ENCODE measurements at places on chromosomes 3 and 15.

- DNase-seq, result no peak
Observed at GRCh38 chr3:12496453-12496761, 12.1 kb downstream of the TSEN2 start.

DNA sequence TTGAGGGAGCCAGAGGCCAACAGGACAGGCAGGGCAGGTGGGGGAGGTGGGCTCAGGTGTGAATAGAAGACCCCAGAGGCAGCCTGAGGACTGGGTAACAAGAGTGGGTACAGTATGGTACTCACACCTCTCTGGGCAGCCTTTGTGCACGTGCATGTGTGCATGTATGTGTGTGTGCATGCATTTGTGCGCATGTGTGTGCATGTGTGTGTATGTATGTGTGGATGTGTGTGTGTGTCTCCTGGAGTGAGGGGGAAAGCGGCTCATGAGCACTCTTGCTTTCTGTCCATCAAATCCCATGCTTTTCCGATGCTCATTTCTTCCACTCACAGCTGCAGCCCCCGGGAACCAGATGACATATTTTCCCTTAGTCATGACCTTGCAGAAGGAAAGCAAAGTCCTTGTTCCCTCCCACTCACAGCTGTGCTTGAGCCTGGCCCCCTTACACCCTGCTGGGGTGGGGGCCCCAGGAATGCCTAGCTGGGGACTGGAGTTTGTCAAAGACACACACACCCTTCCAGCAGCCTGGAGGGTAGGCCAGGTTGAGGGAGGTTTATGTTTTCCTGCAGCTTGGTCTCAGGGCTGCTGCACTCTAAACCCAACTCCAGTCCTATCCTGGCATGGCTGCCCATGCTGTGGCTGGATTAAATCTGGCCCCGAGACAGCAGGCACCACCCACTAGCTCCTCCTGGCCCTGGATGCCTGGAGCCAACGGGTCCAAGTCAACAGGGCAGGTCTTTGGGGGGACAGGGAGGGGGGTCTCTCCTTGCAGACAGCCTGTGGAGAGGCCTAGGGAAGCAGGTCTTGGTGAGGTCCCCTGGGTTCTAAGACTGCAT is 22.5 kb downstream of the CCDC33 start:
- no peak for DNase-seq

DNA sequence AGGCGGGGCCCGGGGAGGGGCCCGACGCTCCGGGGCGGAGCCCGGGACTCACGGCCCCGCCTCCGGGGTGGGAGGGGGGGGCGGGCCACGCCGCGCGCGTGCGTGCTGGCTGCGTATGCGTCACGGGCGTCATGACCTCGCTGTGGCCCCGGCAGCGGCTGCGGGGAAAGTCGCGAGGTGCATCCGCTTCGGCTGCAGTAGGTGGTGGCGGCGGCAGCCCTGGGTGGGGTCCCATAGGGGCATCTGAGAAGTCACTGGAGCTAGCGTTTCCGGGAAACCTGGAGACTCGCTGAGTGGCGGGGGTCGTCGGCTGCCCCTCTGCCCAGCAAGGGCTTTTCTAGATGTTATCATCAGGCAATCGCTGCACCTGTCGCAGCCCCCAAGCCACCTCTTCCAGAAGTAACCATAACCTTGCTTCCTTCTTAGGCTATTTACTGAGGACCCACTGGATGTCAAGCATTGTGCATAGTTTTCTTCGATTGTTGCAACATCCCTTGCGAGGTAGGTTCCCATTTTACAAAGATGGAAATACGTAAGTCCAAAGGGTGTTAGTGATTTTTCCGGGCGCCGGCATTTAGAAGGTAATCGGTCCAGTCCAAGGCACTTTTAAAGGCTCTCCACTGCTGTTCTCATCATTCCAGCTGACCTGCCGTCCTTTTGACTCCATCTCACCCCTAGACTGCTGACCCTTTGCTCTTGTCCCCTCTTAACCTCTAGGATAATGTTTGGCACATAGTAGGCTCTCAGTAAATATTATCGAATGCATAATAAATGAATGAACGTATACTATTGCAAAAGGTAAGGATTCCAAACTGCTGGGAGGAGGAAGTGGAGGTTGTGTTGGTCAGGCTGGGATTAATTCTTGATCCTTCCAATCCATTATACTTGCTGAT is at the start of gene GDPGP1:
Gene GDPGP1, plus strand, starts transcription at position 114 of the 893 bp plus-strand sequence. CDS start 6,700 bp downstream, outside the sequence.
- DNase-seq, result no peak

GRCh38 chr3:4011166-4011565 is 211.9 kb downstream of the LRRN1 start:
- no peak for DNase-seq

GRCh38 chr3:121545049-121545573 is 677 bp downstream of the POLQ start:
- no peak for DNase-seq

- no peak for DNase-seq
Observed at GRCh38 chr3:129358772-129359371, 69.6 kb downstream of the EFCAB12 start.

GRCh38 chr3:109685084-109686079 is 348.0 kb upstream of the DPPA4 start:
- no peak for DNase-seq

DNA sequence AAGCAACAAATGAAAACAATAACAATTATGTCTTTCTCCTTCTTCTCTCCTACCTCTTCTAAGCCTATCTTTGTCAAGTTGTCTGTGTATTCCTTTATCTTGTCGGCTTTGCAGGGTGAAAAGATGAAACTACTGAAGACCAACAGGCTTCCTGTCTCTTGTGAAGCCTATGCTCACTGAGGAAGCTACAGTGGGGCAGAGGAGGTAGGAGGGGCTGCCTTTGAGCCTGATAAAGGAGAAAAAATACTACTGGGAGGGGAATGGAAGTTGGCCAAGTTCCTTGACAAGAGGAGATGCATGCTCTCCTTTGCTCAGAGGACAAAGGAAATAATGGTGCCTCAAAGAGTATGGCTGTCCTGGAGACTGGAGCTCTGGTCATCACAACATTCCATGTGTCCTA is 92.0 kb downstream of the IGSF11 start:
- DNase-seq, result no peak

DNA sequence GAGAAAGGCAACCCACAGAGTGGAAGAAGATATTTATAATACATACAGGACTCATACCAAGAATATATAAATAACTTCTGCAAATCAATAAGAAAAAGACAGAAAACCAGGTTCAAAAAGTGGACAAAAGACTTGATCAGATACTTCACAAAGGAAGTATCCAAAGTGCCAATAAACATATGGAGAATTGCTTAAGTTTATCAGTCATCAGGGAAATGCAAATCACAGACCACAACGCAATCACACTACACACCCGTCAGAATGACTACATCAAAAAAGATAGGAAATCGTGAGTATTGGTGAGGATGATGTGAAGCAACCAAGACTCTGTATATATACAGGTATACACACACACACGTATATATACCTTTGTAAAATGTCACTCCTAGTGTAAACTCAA is 180.6 kb downstream of the FAM43A start:
- no peak for DNase-seq

- DNase-seq, result no peak
Observed at GRCh38 chr15:47678040-47678439, 39.3 kb upstream of the SEMA6D start.

- no peak for DNase-seq
Observed at GRCh38 chr3:177318559-177318958, 121.3 kb upstream of the TBL1XR1 start.

- DNase-seq, result no peak
Observed at GRCh38 chr3:128201158-128201755, 48.0 kb downstream of the EEFSEC start.

DNA sequence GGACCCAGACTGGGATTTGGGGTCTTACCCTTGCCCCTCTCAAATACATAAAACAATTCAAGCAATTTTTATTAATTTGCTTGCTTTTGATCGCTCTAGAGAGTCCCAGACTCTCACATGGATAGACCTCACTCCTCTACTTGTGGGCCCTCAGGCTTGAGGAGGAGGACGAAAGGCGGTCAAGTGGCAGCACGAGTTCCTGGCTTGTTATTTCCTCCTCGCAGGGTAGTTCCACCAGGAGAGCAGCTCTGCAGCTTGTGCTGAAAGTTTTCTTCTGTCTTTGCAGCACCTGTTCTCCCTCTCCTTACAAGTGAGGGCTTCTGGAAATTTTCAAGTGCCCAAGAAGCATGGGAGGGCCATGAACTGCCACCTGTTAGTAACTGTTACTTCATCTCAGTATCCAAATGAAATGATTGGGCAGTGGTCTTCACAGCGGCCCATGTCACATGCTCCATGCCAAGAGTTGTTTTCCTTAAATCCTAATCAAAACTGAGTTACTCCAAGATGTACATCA is 22.7 kb downstream of the ABI3BP start:
- no peak for DNase-seq

GRCh38 chr3:39267631-39268548 is 11.9 kb downstream of the CX3CR1 start:
- DNase-seq, result peak; percentile 81

DNA sequence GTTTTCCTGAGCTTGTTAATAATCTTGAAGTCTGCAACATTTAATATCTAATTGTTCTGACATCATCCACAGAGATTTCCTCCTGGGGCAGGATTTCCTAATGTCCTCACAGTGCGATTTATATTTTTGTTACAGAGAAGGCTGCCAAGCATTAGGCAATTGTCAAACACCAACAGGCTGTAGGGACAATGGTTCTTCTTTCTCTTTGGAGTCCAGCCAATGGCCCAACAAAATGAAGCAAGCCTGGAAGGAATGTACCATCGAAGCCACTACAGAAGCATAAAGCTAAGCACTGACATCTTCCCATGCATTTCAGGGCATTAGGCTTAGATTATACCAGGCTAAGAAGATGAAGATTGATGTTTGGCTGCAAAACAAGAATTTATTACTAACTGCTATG is 173.0 kb upstream of the FRMD4B start:
- no peak for DNase-seq

DNA sequence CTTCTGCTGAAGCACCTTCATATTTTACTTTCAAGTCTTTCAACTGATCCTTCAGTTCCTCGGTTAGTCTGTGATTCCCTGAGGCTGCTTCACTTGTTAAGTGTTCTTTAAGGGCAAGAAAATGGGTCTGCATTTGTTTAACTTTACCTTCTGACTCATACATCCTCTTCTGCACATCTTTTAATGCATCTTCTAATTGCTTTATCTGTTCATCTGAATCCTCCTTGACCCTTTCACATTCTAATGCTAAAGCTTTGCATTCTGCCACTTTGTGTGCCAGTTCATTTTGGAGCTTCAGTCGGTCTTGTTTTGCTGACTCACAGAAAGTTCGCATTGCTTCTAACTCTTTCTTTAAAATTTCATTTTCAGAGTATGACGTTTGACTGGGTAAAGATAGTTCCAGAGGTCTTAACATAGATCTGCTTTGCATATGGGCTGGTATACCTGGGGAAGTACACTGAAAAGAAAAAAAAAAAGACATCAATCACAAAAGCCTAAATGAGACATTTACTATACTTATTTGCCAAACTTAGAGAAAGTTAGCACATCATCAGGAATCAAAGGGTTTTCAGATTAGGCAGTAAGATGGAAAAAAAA is 94.3 kb downstream of the UACA start:
- no peak for DNase-seq

- DNase-seq, result no peak
Observed at GRCh38 chr15:74824976-74825375, 1.5 kb upstream of the CPLX3 start.

DNA sequence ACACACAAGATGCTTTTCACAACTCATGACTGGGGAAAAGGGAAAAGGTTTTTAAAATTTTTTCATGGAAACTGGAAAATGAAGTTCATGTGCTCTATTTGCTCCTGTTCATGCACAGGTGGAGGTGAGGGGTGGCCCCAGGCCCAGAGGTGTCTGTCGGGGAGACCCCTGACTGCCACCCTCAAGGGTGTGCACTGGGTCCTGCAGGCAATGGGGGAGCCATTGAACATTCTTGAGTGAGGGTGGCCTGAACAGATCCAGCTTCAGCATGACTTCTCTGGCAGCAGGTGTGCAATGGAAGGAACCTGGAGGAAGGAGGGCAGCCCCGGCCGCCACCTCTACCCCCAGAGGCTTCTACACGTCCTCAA is 145.3 kb upstream of the IQSEC1 start:
- no peak for DNase-seq

GRCh38 chr15:80199869-80200268 is 47.1 kb downstream of the FAH start:
- DNase-seq, result no peak

- DNase-seq, result no peak
Observed at GRCh38 chr15:78682693-78683410, 41.8 kb upstream of the CHRNB4 start.

DNA sequence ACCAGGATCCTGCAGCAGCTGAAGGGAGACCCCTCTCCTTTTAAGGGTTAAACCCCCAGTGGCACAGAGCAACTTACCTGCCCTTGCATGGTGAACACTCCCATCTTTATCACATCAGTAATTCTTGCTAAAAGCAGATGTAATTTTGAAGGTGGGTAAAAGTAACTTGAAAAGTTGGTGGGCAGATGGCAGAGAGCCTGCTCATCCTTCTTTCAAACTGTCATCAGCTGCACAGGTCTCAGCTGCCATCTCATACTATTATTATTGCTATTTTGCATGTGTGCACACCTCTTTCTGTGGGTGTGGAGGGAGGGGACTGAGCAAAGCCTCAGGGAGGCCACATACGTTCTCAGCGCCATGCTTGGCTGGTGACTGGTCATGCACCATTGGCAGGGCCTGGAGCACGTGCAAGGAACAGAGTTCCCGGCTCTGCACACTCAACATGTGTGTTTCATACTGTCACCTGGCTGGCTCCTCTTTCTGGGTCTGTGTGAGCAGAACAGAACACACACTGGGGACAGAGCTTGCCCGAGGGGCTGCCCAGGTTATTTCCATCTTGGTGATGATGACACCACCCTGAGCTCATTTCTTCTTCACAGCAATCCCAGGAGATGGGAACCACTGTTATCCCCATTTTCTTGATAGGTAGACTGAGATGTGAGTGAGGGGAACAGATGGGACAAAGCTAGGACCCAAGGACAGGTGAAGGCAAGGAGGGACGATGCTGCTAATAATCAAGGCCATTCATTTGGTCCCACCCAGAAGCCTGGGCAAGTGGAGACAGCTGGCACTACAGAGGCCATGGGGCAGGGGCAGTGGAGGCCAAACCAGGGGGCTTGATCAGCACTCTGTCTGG is 95.8 kb upstream of the KLF13 start:
- no peak for DNase-seq

GRCh38 chr15:25863111-25863967 is at the start of gene ATP10A:
Gene ATP10A, minus strand, starts transcription at chr15:25863327. Its CDS starts 231 bp downstream, at chr15:25863096.
- DNase-seq, result no peak

DNA sequence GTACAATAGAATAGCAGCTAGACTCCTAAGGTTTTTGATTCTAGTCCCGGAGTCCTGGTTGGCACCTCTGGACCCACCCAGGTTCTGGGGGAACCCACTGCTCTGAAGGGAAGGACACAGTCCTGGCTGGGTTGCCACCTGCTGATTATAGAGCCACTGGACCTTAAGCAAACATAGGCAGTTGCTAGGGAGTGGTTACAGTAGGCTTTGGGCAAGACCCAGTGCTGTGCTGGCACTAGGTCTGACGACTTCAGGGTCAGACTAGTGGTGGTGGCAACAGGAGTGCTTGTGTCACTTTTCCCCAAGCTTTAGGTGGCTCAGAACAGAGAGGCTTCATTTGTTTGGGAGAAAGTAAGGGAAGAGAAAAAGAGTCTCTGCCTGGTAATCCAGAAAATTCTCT is 109.8 kb upstream of the C3orf80 start:
- no peak for DNase-seq

- DNase-seq, result no peak
Observed at GRCh38 chr15:41631880-41632470, 28.2 kb upstream of the MGA start.
